ENCODE measurements at places on chromosomes 2 and 18. TPM values are rescaled to one million over a fixed set of nuclear protein-coding genes. Genes with fewer than 3 reads are reported as not detected.

DNA sequence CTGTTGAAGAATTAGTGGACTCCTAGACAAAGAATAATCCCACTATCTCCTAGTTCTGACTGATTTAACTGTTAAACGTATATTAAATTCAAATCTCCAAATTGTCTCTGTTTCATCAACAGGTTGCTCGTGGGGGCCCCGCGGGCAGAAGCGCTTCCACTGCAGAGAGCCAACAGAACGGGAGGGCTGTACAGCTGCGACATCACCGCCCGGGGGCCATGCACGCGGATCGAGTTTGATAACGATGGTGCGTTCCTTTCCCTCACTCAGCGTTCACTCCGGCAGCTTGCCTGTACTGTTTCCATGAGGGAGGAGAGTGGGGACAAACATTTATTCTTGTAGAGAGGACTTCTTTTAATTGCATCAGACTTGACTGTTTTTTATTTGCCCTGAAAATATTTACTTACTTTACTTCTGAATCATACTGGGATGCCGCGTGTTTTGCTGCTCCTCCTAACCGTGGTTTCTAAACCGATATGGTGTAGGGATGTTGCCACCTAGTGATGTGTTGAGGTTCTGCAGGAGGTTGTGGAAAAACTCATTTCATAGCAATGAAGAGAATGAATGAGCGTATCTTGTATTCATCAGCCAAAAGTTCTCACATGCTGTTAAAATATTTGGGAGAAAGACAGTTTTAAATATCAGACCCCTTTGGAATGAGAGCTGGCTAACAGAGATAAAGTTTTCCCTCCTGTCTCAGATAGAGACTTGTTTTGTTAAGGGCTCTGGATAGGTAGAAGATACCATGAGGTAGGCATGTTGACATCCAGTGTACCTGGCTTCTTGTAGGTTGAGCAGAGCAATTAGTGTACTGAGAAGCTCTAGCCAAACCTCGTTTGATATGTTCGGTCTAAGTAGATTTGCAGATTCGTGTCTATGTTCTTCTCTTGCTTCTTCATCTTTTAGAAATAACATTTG is 38.3 kb downstream of the ITGA6 start:
- no peak for DNase-seq

- no peak for DNase-seq
These were observed 262.1 kb downstream of the GALNT13 start for GRCh38 chr2:154133823-154134222.

GRCh38 chr18:50279752-50280151 is 1.6 kb downstream of the MBD1 start:
- DNase-seq: no peak

- no peak for DNase-seq
These were observed 93.9 kb downstream of the SPTBN1 start for GRCh38 chr2:54549917-54550518.

GRCh38 chr2:16568998-16569784 is 96.4 kb downstream of the CYRIA start:
- no peak for DNase-seq

DNA sequence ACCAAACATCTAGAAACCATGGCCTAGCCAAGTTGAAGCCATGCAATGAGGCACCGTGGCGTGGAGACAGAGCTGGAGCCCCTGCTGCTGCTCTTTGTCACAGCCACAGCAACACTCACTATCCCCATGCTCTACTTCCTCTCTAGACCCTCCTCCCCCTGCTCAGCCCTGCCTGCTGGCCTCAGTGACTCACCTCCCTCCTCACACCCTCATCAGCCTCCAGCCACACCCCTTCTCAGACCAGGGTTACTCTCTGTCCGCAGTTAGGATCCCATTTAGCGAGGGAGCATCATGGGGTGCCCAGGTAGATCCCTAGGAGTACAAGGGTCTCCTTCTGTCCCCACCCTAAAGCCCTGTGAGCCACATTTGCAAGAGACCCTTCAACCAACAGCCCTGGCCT is 25.4 kb upstream of the SOX11 start:
- no peak for DNase-seq

Gene CXCR1
- total RNA-seq: 1.9 TPM

Gene FAP
- 10.4 TPM for total RNA-seq

Measured in cardiac septum (tissue), 1 donor.